ENCODE measurements at places on chromosomes 4 and X. TPM values are rescaled to one million over a fixed set of nuclear protein-coding genes. Genes with fewer than 3 reads are reported as not detected.

Gene CXorf38
- 7.6 TPM for total RNA-seq

Gene SLC10A4
- 0.49 TPM for total RNA-seq

Gene KIT
- total RNA-seq = 5.9 TPM

Gene NEUROG2
- not detected for total RNA-seq

Gene KDR
- total RNA-seq = 48.9 TPM
